T-helper 17 cell (primary cell): ENCODE measurements at places on chromosomes 4 and X. TPM values are rescaled to one million over a fixed set of nuclear protein-coding genes. Genes with fewer than 3 reads are reported as not detected.

TSR2 gene
- total RNA-seq: 33.9 TPM

TNIP2 gene
- total RNA-seq: 66.0 TPM

TACC3 gene
- 91.8 TPM for total RNA-seq

GRCh38 chr4:174461466-174462106 lies 60.7 kb downstream of the HPGD start:
- peaks cover 2% of the 10 kb centered on the region for H3K27me3 ChIP-seq
- no peak for DNase-seq
- H3K36me3 ChIP-seq: no peaks in the 10 kb centered on the region
- H3K27ac ChIP-seq: no peak overlapping the region
- no peak overlapping the region for H3K4me3 ChIP-seq
- H3K4me1 ChIP-seq: no peaks in the 10 kb centered on the region

DNA sequence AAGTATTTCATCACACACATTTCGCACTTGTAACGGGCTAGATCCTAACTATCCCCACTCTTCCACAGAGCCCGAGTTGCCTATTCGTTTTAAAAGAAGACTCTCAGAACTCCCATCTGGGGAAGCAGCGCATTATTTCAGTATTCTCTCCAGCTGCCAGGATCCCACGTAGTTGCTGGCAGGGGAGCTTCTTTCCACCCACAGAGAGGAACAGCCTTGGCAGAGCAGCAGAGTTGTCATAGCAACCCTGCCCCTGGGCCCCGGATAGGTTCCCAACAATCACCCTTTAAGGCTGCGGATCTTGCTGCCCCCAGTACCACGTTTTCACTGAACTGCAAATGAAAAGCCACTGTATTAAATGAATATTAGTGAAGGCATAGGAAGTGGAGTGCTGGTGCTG lies 106.7 kb downstream of the GPM6A start:
- H3K27me3 ChIP-seq: no peaks in the 10 kb centered on the region
- H3K27ac ChIP-seq: no peak overlapping the region
- no peaks in the 10 kb centered on the region for H3K36me3 ChIP-seq
- H3K4me1 ChIP-seq: no peaks in the 10 kb centered on the region
- no peak for DNase-seq
